ENCODE measurements at places on chromosomes 1 and 21.

GRCh38 chr1:211469113-211469512 is 22.8 kb downstream of the RD3 start:
- DNase-seq, result no peak

DNA sequence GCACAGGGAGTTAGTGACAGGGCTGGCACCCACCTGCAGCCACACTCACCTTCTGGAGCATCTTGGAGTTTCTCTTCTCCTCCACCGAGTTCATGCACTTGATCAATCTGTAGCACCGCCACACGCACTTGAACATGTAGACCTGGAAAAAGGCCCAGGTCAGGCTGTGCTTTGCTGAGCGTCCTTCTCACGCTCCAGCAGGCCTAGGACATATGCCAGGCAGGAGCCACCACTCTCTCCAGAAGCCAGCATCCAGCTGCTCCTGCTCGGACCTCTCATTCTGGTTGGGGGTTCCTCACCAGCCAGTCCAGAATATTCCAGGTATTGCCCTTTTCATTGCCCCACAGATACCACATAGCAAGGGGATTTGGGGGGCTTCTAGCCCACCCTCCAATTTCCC is 11.7 kb upstream of the MATN1 start:
- no peak for DNase-seq

- no peak for DNase-seq
These were observed 37.2 kb downstream of the NUP210L start for GRCh38 chr1:154117642-154118041.

DNA sequence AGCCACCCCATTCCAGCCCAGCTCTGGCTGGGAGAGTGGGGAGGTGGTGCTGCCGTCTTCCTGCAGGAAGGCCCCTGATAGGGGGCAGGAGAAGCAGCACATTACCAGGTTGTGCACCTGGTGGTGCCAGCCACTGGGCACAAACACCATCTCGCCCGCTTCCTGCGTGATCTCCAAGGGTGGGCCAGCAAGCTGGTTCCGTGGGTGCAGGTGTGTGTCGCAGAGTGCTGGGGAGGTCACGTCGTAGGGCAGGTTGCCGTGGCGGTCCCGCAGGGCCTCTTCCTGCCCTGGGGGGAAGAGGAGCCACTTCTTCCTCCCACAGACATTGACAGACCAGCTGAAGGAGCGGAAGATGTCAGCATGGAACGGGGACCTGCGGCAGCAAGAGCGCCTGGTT is 1.8 kb downstream of the JMJD4 start:
- no peak for DNase-seq

DNA sequence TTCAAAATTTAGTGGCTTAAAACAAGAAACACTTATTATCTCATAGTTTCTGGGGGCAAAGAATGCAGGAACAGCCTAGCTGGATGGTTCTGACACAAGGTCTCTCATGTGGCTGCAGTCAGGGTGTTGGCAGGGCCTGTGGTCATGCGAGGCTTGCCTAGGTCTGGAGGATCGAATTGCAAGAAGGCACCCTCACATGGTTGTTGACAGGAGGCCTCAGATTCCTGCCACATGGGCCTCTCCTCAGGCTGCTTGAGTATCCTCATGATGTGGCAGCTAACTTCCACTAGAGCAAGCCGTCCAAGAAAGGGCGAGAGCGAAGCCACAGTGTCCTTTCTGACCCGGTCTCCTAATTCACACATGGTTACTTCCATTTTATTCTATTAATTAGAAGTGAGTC is 6.2 kb upstream of the NRIP1 start:
- no peak for DNase-seq

DNA sequence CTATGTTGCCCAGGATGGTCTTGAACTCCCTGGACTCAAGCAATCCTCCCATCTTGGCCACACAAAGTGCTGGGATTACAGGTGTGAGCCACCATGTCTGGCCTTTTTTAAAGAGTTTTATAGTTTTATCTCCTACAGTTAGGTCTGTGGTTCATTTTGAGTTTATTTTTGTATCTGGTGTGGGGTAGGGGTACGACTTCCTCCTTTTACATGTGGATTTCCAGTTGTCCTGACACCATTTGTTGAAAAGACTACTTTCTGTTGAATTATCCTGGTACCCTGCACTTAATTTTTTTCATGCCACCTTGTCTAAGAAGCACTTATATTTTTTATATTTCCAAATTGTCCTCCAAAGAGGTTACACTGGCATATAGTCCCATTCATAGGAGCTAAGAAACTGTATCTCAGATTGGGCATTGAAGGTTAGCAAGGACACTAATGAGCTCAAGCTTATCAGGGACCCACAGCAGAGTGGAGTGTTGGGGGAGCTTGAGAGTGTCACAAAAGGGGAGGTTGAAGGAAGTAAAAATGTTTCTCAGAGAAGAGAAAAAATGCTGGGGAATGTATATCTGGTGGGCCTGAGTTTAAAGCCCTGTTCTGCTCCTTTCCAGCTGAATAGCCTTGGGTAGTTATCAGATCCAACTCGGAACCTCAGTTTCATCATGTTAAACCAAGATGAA is 23.4 kb upstream of the MEF2D start:
- no peak for DNase-seq

- DNase-seq, result no peak
These were observed 87.5 kb downstream of the RWDD3 start for GRCh38 chr1:95321531-95321930.

- DNase-seq, result no peak
These were observed 20.6 kb downstream of the CDA start for GRCh38 chr1:20609541-20609940.

DNA sequence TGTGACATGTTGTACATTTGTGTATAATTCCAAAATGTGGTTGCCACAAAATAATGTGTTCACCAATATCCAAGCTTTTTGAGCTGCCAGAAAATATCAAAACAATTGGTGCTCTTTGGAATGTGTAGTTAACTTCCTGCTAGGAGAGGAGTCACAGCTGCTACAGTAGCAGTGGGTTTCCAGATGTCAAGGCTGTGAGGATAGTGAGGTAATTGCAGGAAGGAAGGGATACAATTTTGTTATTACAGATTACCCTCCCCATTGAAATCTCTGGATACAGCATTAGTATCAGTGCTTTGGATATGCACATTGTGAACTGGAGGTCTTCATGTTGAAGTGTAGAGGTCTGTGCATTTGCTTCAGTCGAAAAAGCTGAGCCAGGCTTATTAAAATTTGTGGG is 253.2 kb downstream of the PTPRC start:
- no peak for DNase-seq

DNA sequence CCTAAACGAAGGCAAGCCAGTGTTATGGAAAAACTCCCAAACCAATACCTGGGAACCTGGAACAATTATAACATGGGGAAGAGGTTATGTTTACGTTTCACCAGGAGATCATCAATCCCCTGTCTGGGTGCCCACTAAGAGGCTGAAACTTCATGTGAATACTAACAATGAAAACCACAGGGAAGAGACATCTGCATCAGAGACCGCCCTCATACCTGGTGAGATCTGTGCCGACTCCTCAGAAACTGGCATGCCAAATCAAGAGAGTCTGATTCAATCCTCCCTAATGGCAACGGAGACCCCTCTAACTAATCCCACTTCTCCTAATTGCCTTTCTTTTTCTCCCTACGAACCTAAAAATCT is 163.2 kb downstream of the IER5 start:
- DNase-seq, result no peak

DNA sequence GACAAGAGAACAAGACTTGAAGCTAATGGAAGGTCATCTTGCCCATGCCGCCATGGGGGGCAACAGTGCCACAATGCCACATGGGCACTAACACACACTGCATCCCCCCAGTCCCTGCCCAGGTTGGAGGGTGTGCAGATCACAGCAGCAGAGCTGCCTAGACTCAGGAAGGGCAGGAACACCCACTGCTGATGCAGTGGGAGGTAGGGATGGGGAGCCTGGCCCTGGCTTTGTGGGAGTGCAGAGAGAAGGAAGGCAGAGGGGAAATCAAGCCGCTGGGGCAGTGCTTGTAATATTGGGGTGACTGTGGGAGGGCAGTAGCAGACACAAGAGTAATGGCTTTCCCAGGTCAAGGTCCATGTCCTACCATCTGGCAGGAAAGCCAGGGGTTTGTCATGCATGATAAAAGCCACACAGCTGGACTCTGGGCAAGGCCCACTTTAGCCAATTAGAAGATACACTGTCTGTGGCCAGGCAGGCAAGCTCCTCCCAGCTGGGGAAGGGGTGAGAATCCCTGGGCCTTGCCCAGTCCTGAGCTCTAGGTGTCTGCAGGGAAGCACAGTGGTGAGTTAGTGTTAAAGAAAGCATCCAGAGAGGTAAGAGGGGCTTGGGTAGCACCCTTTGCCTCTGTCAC is 25.4 kb upstream of the MEF2D start:
- no peak for DNase-seq

- no peak for DNase-seq
These were observed 46.6 kb downstream of the RIPK4 start for GRCh38 chr21:41720250-41720649.

- no peak for DNase-seq
These were observed 29.0 kb downstream of the PKP1 start for GRCh38 chr1:201312298-201312697.

GRCh38 chr1:4697801-4698200 is 43.4 kb downstream of the AJAP1 start:
- no peak for DNase-seq

DNA sequence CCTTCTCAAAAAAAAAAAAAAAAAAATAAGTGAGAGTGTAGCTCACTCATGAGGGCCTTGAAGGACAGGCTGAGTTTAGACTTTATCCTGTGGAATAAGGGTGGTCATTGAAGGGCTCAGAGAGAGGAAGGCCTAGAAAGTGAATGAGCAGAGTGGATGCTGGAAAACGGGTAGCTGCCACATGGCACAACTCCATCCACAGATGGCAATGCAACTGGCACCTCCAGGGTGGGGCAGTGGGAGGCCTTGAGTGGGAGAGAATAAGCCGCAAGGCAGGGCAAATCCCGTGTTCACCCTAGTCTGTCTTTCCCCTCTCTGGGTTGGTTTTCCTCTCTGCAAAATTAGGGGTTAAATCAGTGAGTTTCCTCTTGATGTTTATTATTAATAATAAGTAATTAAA is 3.1 kb downstream of the TNNI1 start:
- DNase-seq, result no peak

GRCh38 chr1:218294546-218294945 is 9.5 kb downstream of the RRP15 start:
- no peak for DNase-seq

- DNase-seq, result no peak
These were observed 1288.3 kb upstream of the B3GALT2 start for GRCh38 chr1:194474701-194475100.

DNA sequence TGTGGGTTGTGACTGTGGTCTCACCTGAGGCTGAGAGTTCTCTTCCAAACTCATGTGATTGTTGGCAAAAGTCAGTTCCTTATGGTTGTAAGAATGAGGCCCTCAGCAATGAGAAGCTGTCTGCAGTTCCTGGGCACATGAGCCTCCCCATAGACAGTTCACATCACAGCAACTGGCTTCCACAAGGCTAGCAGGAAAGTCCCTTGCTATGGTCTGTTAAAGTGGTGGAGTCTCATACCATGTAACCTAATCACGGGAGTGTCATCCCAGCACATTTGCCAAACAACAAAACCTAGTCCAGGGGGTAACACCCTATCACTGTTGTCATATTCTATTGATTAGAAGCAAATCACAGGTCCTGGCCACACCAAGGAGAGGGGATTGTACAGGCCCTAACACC is 163.8 kb downstream of the BACH1 start:
- no peak for DNase-seq

GRCh38 chr1:116357487-116357886 is 15.6 kb upstream of the ATP1A1 start:
- DNase-seq, result no peak

GRCh38 chr1:224736619-224737352 is 120.7 kb downstream of the CNIH3 start:
- no peak for DNase-seq

DNA sequence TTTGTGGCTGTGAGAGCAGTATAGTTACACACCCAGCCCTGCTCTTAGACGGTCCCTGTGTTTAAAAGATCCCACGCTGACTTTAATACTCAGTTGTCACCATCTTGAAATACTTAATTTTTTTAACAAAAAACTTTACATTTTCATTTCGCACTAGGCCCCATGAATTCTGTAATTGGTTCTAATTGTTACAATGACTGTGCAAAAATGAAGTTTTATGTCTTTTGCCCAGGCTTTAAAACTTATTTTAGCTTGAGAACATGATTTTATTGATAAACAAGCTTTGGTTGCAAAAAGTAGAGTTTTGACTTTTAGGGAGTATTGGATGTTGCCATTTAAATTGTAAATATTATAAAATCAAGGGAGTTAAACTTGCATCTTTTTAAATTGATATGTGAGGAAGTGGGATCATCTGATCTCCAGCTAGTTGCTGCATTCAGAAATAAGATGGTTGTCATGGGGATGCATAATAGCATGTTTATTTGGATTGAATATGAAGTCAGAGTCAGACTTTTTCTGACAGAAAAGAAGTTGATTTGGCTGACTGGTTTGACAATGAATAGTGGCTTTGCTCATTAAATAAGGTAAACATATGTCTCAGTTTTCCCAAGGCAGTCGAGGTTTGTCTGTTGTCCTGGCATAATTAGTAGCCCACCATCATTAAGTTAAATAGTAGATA is 23.0 kb upstream of the CRP start:
- DNase-seq, result no peak

DNA sequence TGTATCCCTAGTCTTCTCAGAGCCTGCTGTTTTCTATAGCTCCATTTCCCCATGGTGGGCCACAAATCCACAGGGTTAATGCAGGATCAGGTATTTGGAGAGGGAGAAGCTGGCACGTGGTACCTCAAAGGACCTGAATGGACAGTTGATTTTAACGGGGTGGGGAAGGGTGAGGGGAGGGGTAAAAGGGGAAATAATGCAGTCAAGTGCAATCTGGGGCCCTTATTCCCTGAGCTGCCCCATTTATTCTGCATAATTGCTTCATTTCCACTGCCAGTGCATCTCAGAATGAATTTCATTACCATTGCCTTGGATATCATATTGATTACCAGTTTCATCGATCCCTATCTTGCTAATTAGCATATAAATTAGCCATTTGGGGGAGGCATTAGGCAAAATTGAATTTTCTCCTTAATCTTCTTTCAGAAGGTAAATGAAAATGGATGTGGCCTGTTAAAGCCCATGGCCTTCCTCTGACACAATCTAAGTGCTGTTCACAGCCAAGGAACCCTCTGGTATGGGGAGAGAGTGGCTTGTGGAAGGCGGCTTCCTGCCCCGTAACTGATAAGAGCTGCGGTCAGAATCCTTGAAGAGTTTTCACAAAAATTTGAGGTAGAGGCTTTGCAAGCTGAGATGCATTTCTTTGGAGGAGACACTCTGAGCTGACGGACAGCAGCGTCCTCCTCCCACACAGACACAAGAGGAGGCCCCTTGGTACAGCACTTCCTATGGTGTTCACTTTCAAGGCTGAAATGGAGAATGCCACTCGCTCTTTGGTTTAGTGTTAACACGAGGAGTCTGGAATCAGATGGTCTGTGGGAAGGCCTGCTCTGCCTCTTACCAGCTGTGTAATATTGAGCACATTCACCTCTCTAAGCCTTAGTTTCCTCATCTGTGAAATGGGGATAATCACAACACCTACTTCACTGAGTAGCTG is 34.4 kb downstream of the PHC2 start:
- no peak for DNase-seq

GRCh38 chr1:10939654-10940450 is 72.6 kb upstream of the TARDBP start:
- DNase-seq, result peak; percentile 44

- DNase-seq, result no peak
These were observed 47.6 kb upstream of the SAMD13 start for GRCh38 chr1:84253891-84254290.

All from stimulated activated CD4-positive, alpha-beta T cell treated with anti-CD3 and anti-CD28 coated beads, Interleukin-2, amount 100 ng/mL, for 4 hours (primary cell).